ENCODE measurements at places on chromosomes 3 and 15.

DNA sequence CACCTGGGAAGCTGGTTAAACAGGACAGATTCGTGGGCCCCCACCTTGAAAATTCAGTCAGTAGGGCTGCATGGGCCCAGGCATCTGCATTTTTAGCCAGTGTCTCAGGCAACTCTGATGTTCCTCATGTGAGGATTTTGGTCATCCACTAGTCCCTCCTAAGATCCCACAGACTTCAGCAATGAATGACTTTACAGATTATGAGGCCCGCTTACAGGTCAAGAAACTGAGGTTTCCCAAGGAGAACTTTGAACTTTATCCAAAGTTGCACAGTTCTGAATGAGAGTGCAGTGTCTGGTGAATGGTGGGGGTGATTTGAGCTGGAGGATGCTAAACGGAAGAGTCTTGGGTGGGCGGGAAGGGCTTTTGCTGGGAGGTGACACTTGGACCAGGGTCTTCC, 27.2 kb downstream of the SLC6A6 start:
- no peak for DNase-seq

DNA sequence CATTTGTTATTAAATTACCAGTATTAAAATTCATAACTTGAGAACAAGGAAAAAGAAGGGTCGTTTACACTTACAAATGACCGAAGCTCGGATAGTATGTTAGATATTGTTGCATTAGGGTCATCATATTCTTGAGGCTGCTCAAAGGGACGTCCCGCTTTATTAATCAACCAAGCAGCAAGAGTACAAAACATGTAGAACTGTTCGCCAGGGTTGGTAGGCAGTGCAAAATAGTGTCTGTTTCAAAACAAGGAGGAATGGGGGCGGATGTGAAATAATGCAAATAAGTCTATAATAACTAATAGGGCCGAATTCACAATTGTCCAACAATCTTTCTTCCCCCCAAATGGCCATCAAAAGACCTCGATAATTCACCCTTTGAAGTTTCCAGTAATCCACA, 2.9 kb downstream of the IFT57 start:
- no peak for DNase-seq

GRCh38 chr3:40737343-40737742, 212.6 kb downstream of the ZNF621 start:
- DNase-seq, result no peak

DNA sequence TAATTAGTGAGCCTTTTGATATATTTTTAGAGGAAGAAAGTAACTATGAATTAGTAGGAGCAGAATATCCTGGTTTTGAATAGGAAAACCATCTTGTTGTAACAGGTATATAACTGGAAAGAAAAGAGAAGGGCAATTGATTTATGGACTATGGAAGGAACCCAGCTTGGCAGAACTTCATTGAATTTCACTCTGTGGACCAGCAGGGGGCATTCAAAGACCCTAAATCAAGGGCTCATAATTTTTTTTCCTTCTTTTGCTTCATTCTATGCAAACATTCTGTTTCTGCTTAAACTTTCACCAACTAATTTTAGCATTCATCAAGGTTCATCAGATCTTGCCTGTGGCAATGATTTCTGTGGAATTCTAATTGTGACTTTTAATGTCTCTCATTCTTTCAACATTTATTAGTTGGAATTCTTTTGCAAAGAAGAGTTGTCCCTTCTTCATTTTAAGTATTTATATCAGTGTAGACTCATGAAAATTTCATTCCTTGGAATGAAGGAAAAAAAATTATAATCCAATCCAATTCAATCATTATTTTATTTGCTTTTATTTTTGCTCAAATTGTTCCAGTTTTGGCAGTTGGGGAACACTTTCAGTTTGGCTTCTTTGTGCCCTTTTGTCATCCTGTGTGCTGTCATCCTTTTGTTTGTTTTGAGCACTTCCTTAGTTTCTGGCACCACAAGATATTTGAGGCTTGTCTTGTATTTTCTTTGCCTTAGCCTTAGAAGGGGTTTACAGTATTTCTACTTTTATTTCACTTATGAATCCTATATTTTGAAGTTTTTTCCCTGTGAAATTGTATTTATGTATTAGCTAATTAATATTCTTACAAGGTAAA, 30.4 kb downstream of the NXPE3 start:
- DNase-seq, result no peak

DNA sequence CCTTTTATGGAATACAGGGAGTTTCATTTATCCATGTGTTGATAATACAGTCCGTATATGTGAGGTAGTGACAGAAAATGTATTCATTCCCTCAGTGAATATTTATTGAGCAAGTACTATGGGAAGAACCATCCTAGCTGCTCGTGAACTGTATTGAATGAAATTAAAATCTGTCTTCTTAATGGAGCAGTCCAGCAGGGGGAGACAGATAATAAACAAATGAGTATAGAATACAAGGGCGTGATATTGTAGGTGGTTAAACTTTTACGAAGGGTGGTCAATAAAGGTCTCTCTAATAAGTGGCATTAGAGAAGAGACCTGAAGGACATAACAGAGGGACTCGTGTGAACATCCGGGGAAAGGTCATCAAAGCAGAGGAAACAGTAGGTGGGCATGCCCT, 62.7 kb upstream of the OSTN start:
- no peak for DNase-seq

DNA sequence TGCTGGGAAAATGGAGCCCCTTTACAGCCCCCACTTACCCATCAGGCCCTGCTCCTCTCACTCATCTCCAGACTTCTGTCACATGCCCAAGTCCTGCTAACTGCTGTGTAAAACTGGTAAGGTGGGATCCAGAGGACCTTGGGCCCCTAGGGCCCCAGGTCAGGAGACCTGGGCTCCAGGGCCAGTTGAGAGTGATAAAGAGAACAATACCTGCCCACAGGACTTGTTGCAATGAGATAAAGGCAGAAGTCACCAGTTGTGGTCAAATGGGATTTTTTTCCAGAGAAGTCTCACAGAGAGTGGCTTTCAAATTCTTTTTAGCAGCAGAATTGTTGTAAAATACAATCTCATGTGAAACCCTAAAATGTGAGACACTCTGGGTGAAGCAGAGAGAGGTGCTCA, 753 bp downstream of the FURIN start:
- no peak for DNase-seq

DNA sequence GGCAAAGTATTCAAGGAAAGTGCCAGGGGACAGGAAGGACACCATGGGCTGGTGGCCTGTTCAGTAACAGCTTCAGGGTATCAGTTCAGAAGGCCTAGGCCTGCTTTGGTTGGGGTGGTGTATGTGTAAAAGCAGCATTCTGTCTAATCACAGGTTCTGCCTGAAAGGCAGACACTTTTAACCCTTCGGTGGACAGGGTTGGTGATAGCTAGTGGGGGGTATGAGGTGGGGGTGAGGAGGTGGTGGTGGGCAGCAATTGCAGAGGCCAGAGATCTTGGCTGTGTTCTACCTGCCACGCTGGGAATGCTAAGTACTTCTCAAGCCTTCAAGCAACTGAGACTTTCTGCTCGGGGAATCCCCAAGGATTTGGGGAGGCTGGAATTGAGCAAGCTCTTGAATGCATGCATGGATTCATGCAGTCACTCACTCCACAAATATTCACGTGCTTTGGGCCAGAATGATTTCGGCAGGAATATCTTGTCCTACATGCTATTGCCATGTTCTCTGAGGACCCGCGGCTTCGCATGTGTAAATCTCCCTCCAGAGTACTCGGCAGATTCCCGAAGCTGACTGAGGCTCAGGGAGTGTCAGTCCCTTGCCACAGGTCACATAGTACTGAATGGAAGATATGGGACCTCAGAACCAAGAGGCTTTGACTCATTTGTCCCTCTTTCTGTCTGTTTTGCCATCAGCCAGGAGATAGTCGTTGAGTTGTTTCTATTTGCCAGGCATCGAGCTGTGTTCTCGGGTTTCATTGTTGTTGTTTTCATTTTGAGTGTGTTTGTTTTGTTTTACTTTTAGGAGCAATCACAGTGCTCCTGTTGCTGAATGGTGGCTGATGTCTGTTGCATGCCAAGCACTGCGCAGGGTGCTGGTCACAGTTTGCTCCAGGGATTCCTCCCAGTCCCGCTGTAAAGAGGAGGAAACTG, 65.5 kb downstream of the SMAD3 start:
- no peak for DNase-seq

DNA sequence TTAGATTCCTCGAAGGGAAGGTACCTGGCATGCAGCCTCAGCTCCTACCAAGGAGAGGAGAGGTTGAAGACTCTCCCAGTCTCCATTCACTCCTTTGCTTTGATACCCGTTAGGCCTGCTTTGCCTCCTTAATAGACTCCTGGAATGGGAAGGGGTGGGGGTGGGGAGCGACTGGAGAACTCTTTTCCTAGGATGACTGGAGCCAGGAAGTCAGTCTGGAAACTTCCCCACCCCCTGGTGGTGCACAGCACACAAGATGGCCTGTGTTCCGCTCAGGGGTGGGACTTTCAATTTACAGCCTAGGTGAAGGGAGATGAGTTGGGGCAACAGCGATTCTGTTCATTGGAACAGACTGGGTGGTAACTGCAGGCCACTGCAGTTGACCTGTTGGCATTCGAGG, 21.4 kb upstream of the CELF6 start:
- no peak for DNase-seq

GRCh38 chr3:123154020-123154985, 47.4 kb upstream of the SEC22A start:
- no peak for DNase-seq

GRCh38 chr15:73345658-73346057, 23.1 kb downstream of the HCN4 start:
- DNase-seq, result no peak

DNA sequence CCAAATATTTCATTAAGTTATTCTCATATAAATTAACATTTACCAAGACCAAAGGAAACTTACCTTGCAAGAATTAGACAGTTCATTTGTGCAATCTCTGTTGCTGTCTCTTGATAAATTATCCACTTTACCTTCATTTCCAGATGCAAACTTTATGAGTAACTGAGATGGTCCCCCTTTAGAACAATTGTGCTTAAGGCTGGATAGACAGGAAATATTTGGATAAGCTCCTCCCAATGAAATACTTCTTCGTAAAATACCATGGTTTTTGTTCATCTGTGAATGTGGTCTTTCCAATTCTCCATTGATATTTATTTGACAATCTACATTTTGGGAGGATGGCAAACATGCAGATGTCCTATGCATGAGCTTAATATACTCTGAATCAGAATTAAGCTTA, 78.2 kb downstream of the NEDD4 start:
- DNase-seq, result no peak

- DNase-seq, result no peak
Measured at GRCh38 chr3:177484206-177484605, 286.9 kb upstream of the TBL1XR1 start.

- DNase-seq, result no peak
Measured at GRCh38 chr15:71939981-71940588, 129.7 kb downstream of the NR2E3 start.

DNA sequence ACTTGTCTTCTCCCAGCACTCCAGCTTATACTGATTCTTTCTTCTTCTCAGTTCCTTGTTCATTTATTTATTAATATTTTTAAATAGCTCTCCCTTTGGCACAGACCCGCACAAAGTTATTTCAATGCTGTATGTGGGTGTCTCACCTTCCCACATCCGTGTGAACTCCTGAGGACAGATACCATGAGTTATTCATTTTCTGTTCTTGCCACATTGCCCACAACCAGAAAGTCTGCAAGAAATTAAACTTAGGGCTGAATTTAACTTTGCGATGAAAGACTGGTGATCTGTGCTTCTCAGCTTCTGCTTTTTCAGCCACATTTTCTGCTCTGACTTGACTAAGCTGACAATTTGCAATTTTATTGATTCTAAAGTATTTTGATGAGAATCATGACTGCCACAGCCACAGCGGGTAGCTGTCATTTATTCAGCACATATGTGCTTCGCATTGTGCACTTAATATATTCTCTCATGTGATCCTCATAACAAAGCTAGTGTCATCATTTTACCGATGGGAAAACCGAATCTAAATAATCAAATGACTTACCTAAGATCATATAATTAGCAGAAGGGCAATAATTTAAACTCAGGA, 569.8 kb downstream of the EDEM1 start:
- no peak for DNase-seq

GRCh38 chr3:46824211-46824970, 38.9 kb downstream of the MYL3 start:
- DNase-seq, result no peak

DNA sequence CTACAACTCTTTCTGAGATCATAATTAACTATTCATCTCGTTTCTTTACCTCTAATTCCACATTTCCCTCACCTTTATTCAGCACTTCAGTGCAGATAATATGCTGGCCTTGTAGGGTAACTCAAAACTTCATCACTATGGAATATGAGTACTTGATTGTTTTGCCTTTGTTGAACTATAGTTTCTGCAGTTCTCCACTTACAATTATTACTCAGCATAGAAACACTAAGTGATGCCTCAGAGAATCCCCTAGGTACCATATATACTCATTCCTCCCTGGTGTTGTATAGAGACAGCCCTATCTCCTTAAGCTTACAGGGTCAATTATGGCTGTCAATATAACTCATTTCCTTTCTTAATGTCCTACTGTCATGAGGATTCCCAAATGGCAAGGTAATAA, 380.6 kb upstream of the RBMS3 start:
- DNase-seq, result no peak

DNA sequence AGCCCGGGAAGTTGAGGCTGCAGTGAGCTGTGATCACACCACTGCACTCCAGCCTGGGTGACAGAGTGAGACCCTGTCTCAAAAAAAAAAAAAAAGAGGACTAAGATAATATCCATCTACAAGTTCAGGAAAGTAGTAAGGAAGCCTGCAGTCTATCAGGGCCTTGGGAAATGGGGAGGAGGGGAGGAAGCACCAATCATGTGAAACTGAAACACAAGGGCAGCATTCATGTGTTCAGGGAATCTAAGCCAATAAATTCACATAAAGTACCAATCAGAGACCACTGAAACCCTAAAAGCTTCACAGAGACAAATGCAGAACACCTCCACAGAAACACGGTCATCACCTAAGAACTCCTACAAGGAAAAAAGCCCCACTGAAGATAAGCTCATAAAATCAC, 22.9 kb upstream of the HHATL start:
- DNase-seq, result no peak

DNA sequence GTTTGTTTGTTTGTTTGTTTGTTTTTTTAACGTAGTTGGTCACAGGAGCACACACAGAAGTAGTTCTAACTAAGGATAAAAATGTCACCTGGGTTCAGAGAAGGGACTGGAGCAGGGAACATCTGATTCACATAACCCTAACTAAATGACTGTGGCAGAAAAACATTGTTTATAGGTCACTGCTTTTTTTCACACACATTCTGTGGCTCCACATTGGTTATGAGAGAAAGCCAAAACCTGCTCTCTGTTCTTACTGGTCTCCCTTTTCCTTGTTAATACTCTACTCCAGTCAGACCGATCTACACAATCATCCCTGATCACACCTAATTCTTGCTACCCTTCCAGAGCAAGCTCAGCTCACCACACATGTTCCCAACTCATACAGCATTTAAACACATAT, 190.4 kb upstream of the ICE2 start:
- no peak for DNase-seq

DNA sequence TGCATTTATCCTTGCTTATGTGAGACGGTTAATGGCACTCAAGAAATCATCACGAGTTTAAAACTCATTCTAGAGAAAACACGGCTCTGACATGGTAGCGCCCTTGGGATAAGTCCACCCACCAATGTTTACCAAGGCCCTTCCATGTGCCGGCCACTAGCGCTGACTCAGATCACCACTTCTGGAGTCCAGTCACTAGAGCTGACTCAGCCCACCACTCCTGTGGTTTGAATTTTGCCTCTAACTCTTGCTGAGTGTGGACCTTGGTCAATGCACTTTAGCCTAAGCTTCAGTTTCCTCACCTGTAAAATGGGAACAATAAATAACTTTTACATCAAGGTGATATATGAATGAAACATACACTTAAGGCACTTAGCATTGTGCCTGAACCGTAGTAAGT, 358.4 kb upstream of the PROK2 start:
- no peak for DNase-seq

- no peak for DNase-seq
Measured at GRCh38 chr3:123693584-123694190, 108.8 kb upstream of the HACD2 start.

Data from activated T-helper 1 cell treated with anti-CD3 and anti-CD28 coated beads, Interleukin-2, amount 50 U/mL, for 16 hours (primary cell).